ENCODE measurements at places on chromosomes 2 and 18. TPM values are rescaled to one million over a fixed set of nuclear protein-coding genes. Genes with fewer than 3 reads are reported as not detected.
A peak's percentile ranks its signal among the peaks of the same experiment; 100 is the strongest.

The CHRNG gene
- not detected for total RNA-seq

The LINC00305 gene
- total RNA-seq = not detected

The GALR1 gene
- total RNA-seq = not detected

The POTEE gene
- total RNA-seq = 1.1 TPM

The ADD2 gene
- 0.26 TPM for total RNA-seq

DNA sequence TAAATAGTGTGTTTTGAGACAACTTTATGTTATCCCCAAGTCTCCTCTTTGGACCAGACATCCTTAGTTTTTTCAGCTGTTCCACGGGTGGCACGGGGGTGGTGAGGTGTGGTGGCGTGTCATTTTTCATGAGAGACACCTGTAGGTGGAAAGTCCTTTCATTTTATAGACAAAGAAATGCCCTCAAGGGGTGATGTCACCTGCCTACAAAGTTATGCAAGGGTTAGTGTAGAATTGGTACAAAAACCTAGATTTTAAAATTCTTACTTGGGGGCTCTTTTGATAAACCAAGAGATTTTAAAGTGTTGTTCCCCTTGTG is 15.3 kb downstream of the CTDP1 start:
- no peak for DNase-seq
- no peaks in the 10 kb centered on the region for H3K4me1 ChIP-seq
- H3K27me3 ChIP-seq = no peaks in the 10 kb centered on the region

DNA sequence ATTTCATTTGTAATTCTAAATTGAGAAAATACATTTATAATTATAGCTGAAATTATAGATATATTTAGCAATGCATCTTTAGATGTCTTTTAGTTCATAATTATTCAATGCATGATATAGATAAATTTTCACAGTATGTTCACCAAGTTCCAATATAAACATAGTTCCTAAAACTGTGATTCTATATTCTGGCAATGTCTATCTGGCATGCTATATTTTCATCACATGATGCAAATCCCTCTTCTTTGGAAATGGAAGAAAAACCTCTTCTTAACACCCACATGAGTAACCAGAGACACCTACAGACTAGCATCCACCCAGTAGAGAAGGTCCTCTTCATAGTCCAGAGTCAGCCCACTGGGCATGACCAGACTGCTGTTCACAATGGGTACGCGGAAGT is 135.8 kb downstream of the DHRS9 start:
- no peaks in the 10 kb centered on the region for H3K36me3 ChIP-seq
- no peak overlapping the region for H3K27ac ChIP-seq
- H3K4me3 ChIP-seq = no peak overlapping the region
- H3K4me1 ChIP-seq = no peaks in the 10 kb centered on the region
- H3K27me3 ChIP-seq = peaks cover 2% of the 10 kb centered on the region
- DNase-seq = no peak

GRCh38 chr2:144922519-144922918 is 402.6 kb upstream of the ZEB2 start:
- DNase-seq = no peak
- no peaks in the 10 kb centered on the region for H3K4me1 ChIP-seq
- H3K27ac ChIP-seq = no peak overlapping the region
- H3K4me3 ChIP-seq = no peak overlapping the region
- no peaks in the 10 kb centered on the region for H3K36me3 ChIP-seq
- H3K27me3 ChIP-seq = no peaks in the 10 kb centered on the region

DNA sequence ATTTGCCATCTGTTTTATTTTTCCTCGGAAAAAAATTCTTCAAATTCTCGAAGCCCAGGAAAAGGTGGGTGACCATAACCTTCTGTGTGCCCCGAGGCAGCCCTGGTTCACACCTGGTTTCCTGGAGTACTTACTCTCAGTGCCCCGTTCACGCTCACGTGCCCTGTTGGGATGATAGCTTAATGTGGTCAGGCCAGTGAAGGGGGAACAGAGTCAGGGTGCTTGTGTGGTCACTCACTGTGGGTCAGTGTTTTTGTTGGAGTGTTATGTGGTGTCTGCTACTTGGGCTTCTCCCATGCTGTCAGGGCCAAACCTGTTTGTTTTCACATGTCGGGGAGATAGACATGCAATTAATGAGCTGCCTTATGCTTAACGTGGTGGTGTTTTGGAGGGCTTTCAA is 78.1 kb downstream of the MAP4K4 start:
- DNase-seq = no peak
- H3K36me3 ChIP-seq = no peaks in the 10 kb centered on the region
- no peak overlapping the region for H3K27ac ChIP-seq
- H3K4me3 ChIP-seq = no peak overlapping the region
- H3K27me3 ChIP-seq = no peaks in the 10 kb centered on the region

- no peak for DNase-seq
- no peak overlapping the region for H3K27ac ChIP-seq
- H3K4me3 ChIP-seq = no peak overlapping the region
- no peaks in the 10 kb centered on the region for H3K4me1 ChIP-seq
- H3K36me3 ChIP-seq = no peaks in the 10 kb centered on the region
Observed at GRCh38 chr2:191806396-191806795, 40.5 kb downstream of the CAVIN2 start.

DNA sequence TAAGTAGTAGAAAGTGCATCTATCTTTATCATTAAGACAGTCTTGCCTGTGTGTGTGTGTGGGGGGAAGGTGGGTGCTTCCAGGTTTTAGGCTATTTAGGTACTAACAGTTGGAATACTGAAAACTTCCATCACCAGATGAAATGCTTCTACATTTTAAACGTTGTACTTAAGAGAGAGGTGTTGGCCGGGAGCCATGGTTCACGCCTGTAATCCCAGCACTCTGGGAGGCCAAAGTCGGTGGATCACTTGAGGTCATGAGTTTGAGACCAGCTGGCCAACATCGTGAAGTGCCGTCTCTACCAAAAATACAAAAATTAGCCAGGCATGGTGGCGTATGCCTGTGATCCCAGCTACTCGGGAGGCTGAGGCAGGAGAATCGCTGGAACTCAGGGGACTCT is 4.0 kb downstream of the NETO1 start:
- no peak overlapping the region for H3K27ac ChIP-seq
- no peak overlapping the region for H3K4me3 ChIP-seq
- DNase-seq = no peak
- H3K4me1 ChIP-seq = no peaks in the 10 kb centered on the region
- H3K27me3 ChIP-seq = no peaks in the 10 kb centered on the region
- H3K36me3 ChIP-seq = no peaks in the 10 kb centered on the region

- H3K4me1 ChIP-seq = no peaks in the 10 kb centered on the region
- no peak for DNase-seq
- H3K36me3 ChIP-seq = no peaks in the 10 kb centered on the region
Observed at GRCh38 chr2:63012541-63012940, 38.1 kb upstream of the OTX1 start.

GRCh38 chr2:57434441-57434840 is 612.2 kb upstream of the VRK2 start:
- H3K27ac ChIP-seq = no peak overlapping the region
- H3K27me3 ChIP-seq = no peaks in the 10 kb centered on the region
- no peak for DNase-seq
- H3K4me1 ChIP-seq = no peaks in the 10 kb centered on the region

GRCh38 chr2:27133195-27133875 is 1.1 kb downstream of the PREB start:
- peak overlapping the region; percentile 97 for H3K4me3 ChIP-seq
- H3K4me1 ChIP-seq = peaks cover 5% of the 10 kb centered on the region
- peak overlapping the region; percentile 84 for H3K27ac ChIP-seq
- H3K27me3 ChIP-seq = no peaks in the 10 kb centered on the region

DNA sequence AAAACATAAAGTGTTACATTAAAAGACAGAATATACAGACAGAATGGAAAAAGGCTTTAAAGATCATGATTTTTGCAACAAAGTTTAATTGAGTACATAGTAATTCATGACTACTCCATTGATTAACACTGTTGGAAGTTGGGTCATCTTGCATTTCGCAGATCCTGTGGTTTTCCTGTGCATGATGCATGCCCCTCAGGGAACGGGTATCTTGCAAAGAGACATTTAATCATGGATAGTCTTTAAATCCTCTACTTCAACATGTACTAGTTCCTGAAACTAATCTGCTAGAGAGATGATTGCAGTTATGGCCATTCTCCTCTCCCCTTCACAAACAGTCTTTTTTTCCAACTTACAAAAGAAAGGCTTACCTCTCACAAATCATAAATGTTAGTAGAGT is 155.6 kb upstream of the DSEL start:
- no peak for DNase-seq
- no peaks in the 10 kb centered on the region for H3K36me3 ChIP-seq
- no peak overlapping the region for H3K4me3 ChIP-seq
- H3K27ac ChIP-seq = no peak overlapping the region
